ENCODE measurements at places on chromosomes 2 and 18.

GRCh38 chr2:71674158-71674851, 220.9 kb downstream of the DYSF start:
- no peak for DNase-seq

GRCh38 chr2:232541195-232541960, 1.9 kb downstream of the CHRNG start:
- DNase-seq = no peak

GRCh38 chr2:201953396-201953795, 80.3 kb upstream of the FZD7 start:
- no peak for DNase-seq

DNA sequence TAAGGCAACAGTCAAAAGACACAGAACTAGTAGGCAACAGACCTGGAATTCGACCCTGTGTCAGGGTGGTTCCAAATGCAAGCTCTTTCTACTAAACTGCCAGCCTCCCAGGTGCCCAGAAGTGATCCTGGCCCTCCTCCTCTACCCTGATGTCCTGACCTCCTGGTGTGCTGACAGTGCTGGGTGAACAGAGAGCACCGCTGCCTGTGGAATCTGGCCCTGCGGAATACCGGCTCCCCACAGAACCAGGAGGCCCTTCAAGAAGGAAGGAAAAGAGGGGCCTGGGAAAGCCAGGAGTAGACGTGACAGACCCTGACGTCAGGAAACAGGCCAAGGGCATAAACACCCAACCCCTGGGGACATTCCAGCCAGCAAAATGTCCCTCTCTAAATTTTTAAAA, 120.3 kb downstream of the NOL10 start:
- DNase-seq = no peak

DNA sequence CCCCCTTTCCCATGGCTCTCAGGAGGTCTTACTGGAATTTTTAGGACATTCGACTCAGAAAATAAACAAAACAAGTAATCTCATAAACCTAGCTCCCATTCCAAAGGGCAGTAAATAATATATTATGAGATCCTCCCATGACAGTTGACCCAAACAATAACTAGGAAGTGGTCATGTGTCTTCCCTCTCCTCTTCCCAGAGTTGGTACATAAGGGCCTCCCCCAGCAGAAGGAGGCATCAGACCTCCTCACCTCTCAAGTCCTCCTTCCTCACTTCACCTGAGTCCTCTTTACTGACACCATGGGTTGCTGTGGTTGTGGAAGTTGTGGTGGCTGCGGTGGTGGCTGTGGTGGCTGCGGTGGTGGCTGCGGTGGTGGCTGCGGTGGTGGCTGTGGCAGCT, at the start of gene SCYGR7:
Gene SCYGR7 (plus strand): TSS at position 301 of the 400 bp plus-strand sequence. CDS start 0 bp downstream, at position 301.
- DNase-seq = no peak

DNA sequence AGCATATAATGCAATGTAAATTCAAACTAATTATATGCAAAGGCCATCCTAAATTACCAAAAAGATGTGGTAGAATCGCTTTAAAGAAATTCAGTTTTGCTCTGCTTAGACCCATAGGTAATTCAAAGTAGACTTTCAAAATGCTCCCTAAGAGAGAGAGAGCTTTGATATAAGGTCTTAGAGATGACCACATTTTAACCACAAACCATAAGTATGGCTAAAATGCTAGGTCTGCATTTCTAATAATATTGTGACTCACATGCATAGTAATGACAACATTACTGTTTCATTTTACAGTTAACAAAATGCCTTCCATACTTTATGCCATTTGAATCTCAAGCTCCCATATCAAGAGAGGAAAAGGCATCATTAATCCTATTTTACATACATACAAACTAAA, 144.5 kb downstream of the RAD51AP2 start:
- DNase-seq = no peak

GRCh38 chr2:84888401-84889276, 7.8 kb upstream of the TRABD2A start:
- DNase-seq = no peak

DNA sequence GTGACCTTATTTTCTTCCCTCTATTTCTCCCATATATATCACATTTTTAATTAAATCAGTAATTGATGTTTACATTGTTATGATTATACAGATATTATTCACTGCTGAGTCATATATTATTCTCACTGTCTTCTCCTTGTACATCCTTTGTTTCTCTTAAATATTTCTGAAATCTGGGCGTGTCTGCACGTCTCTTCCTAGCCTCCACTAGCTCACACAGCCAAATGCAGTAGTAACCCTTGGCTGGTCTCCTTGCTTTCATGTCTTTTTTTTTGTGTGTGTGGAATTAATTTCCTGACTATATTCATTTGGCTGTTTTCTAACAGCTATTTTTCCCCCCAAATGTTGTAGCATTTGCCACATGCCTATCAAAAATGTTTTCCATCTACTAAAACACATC, 15.8 kb downstream of the CCNYL1 start:
- no peak for DNase-seq

All from cortex of kidney (tissue), 1 donor.